ENCODE measurements at places on chromosomes 6 and 20.

DNA sequence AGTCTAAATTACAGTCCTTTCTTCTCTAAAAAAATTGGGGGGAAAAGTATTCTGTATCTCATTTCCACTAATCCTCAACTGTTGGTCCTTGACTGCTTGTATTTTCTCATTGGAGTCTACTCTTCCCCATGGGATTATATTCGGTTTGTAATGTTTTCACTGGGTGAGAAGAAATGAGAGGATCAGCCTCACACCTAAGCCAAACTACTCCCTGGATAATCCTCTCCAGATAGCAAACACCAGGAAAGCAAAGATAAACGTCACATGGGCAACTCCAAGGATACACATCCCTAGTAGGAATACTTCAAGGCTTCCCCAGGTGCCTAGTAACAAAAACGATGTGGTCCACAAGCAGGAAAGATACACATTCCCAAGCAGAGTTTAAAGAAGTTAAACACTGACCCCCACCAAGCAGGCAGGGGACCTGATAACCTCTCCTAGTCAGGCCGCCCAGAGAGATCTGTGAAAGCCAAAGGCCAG lies 53.9 kb upstream of the SOX4 start:
- no peak for DNase-seq

- DNase-seq, result no peak
These were observed 39.4 kb upstream of the RFPL4B start for GRCh38 chr6:112307707-112308106.

DNA sequence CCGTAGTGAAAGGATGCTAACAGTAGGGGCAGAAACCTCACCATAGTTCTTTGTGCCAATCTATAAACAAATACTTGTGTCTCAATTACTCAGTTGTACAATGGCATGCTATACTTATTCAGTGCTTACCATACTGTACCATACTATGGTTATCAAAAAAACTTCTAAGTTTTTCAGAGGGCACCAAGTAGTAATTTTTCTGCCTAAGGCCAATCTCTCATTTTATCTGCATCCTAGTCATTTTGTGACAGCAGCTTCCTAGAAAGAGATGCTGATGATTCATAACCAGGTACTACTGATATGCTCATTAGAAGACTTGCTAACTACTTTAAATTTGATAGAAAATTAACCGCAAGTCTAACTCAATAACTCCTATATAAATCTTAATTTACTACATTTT lies 42.9 kb downstream of the TMEM244 start:
- no peak for DNase-seq

DNA sequence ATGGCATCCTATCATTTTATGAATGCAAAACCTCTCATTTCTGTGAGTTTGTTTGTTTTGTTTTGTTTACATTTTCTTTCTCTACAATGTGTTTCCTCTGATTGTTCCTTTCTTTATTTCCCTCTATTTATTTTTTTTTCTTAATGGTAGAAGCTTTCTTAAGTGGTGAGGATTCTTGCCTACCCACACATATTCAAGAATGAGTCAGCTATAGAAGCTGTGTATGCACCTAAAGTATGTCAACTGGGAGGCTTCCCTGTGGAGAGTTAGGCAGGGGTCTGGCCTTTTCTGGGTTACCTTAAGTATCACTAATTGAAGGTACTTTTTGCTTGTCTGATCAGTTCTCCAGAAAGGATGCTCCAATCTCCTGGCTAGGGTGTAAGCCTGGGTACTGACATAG lies 354.0 kb downstream of the ESR1 start:
- no peak for DNase-seq

GRCh38 chr6:25107218-25107617 lies 171.5 kb upstream of the RIPOR2 start:
- no peak for DNase-seq

GRCh38 chr20:1920826-1921225 lies 25.6 kb downstream of the SIRPA start:
- DNase-seq, result no peak

DNA sequence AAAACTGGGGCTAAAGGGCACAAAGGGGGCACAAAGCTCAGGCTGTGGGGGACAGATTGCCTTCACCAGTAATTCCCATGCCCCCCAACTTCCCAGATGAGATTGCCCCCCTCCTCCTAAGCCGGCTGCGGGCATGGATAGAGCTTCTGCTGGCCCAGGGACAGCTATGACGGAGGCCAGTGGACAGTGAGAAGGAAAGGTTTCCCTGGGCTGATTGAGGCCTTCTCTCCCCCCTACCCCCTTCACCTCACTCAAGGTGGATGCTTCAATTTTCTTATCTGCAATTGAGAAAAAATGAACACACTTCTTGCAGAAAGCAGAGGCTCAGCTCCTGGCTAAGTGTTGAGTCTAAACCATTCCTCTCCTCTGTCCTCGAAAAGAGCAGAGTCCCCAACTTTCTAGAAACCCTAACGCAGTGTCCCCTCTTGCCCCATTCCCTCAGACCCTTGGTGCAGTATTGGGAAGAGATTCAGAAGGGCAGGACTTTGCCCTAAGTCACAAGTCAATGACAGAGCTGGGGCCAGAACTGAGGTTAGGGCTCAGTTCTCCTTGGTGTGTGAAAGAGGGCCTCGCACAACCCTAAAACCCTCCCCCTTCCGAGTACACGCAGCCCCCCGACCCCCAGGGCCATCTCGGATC lies 808 bp downstream of the SDC4 start:
- DNase-seq, result peak; percentile 54

DNA sequence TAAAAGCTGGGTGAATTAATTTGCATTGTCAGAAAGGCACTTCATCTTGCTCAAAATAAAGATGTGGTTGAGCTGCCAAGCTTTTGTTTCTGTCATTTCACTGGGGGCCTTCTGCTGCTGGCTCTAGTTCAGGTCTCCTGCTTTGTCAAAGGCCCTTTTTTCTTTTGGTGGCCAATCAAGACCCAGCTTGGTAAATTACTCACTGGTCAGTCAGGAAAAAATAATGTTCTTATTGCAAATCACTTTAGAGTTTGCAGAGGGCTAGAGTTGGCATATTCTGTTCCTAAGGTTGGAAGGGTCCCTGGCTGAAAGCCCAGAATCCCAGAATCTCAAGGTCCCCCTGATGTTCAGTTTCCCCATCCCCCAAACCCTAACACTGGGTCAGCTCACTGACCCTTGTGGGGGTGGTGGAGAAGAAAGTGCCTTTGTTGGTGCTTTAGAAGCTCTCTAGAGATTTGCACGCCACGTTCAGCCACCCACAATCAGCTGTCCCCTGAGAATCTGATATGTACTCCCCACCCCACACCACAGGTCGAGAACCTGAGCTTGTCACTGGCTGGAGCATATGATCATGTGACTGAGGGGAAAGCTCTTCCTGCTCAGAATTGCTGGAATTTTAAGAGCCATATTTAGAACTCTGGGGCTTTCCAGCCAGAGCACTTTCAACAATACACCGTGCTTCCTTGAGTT lies 21.7 kb upstream of the BNIP5 start:
- DNase-seq, result no peak

GRCh38 chr6:166726201-166726600 lies 99.2 kb upstream of the RPS6KA2 start:
- no peak for DNase-seq

- no peak for DNase-seq
These were observed 21.5 kb upstream of the MRGBP start for GRCh38 chr20:62774762-62775161.

DNA sequence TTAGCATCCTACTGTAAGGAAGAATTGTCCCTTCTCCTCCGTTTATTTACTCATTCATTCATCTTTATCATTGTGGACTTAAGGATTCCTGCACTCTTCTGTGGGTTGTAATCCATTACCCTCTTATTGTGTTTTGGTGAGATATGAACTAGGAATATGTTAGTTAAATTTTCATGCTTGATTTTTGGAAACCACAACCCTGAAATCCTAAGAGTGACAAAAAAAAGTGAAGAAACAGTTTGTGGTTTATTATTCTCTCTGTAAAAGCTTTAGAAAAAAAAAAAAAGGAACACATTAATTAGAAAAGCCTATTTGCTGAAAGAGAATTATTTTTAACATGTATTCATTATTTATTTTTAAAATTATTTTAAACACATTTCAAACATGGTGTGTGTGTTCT lies 36.7 kb upstream of the INSM1 start:
- no peak for DNase-seq

- no peak for DNase-seq
These were observed 106.4 kb downstream of the SCP2D1 start for GRCh38 chr20:18919996-18920395.

GRCh38 chr6:21900730-21901129 lies 307.2 kb downstream of the SOX4 start:
- no peak for DNase-seq

DNA sequence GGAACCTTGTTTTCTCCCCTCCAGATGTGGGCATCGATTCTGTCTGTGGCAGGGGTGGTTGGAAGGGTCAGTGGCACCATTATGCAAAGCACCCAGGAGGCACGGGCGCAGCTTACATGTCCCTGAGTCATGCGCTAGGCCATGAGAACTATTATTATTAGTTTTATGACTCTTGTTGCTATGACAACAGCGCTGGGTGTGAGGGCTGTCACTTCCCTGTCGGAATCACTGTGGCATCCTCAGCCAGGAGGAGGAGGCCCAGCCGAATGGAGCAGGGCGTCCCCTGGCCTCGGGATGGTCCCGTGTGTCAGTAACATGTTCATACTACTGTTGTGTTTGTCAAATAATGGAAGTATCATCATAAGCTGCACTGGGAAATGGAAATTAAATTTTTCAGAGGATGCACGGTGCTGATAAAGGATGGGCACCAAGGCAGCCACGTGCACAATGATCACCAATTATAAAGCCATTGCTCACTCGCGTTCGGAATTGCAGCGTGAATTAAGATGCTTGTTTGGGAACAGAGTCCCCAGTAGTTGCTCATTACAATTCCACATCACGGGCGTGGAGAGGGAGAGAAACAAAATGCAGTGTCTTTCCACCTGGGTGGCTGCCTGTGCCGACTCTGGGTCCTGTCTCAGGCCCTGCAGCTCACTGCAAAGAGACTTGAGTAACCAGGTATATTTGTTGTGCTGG lies 247.9 kb downstream of the CDH4 start:
- DNase-seq, result no peak

DNA sequence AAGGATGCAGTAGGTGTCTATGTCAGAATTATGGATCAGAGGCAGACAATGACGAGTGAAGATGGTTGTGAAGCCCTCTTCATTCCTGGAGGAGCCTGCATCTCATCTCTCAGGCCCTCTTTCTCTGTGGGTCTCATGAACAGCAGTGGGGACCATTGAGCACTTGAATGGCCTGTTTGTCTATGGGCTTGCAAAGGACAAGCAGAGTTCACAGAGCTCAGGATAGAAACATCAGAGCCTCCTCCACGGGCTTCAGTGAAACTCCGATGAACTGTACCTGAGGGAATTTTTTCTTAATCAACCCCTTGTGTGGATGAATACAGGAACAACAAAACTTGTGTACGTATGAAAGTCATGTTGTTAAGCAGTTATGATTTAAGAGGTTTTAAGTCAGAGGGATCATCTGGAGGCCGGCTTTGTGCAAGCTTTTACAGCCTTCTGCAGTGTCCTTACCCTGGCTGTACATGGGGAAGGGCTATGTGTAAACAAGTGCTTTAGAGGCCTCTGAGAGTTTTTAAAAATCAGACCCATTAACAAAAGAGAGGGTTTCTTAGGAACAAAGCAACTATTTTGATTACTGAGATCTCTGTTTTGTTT lies 29.7 kb upstream of the PI16 start:
- DNase-seq, result no peak

DNA sequence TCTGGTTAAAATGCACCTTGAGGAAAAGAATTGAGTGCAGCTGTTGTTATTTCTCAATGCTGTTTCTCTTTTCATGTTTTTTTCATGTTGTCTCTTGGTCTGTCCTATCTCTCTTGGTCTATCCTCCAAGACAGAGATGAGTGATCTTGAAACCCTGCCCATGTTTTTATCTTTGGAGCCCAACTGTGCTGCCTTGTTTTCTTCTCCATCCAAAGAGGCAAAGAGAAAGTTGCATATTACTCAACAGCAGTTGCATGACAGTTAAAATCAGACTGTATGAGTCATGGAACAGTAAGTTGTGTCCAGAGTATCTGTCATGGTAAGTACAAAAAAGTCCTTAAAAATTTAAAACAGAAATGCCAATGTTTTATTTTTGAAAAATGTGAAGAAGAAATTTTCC lies 26.2 kb downstream of the BCAS1 start:
- peak; percentile 37 for DNase-seq

DNA sequence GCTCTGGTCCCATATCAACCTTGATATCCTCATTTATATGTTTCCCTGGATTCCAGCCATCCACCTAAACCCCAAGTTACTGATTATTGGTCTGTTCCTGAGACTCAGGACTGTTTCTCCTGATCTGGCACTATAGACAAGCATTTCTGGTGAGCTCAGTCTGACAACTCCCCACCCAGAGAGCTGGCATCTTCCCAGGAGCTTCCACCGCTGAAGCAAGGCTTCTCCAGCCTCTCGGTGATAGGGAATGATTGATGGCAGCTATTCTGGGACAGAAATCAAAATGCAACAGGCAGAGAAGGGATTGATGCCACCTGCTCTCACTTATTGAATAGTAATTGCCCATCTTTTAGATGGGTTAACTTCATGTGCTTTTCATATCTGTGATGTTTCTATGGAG lies 169.7 kb upstream of the GGTLC1 start:
- no peak for DNase-seq

DNA sequence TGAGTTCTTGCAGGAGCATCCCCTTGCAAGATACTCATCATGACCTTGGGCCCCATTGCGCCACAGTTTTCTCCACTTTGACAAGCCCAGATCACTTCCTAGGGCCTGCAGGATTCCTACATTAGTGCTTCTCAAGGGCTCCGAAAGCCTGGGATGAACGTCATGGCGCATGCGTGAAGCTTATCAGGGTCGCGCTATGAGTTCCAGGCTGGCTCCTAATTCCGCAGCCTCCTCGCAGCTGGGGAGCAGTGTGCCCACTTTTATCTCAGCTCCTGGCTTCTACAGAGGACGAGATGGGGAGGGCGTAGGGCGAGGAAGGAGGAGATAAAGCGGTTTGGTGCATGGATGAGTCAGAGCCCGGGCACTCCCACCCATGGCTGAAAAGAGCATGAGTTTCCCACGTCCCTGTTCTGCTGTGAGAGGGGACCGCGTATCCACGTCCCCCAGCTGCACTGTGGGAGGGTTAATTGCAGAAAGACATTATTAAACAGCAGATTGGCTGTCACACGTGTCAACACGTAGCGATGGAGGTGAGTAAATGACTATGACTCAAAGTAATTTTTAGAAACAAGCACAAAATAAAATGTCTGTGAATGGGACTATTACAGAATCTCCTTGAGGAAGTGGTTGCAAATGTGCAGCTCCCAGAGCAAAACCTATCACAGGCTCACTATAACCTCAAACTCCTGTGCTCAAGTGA lies 72.9 kb upstream of the DSP start:
- DNase-seq, result peak; percentile 79

GRCh38 chr20:35345189-35345588 lies 53.0 kb upstream of the FAM83C start:
- DNase-seq, result no peak

DNA sequence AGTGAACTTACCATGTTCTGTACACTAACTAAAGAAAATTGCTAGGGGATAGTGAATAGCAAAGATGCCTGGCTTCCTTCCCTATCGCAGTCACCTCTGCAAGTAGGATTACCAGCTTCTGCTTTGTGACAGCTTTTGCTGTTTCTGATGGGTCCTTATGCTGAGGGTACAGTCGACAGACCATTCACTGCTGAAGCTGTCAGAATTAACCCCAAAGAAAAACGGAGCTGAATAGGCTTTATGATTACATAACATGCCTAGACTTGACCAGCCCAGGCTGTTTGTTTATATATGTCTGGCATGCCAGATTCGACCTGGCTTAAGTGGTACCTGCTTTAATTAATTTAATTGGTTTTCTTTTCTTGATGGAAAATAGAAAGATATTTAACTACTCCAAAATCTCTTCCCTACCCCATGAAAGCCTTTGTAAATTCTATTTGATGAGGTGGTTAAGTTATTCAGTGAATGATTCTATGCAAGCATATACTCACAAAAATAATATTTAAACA lies 21.7 kb upstream of the PRELID3B start:
- DNase-seq, result no peak
